ENCODE measurements at places on chromosomes 4 and X.

DNA sequence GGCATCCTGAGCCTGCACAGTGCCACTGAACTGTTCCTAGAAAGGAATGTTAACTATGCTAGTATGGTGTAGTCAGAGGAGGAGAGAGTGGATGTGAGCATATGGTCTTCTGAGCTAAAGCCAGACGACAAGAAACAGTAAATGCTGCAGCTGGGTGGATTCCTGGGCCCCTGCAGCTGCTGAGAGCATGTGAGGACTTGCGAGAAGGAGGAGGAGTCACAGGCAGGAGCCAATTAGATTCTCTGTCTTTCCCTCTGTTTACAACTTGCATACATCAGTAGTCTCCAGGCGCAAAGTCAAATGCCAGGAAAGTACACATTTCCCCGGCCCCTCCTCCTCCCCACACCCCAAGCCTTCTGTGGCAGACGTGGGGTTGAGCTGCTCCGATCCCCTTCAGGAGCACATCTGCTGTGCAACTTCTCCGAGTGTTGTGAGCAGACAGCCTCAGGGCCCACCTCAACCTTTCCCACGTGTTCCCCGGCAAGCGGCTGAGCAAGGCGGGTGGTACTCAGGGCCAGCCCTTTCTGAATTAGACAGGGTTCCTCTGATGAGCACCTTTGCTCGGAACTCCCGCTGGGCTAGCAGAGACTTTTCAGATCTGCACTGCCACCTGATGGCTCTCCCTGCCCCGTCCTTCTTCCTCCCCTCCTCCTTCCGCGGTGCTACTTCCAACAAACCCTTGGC lies 108.7 kb upstream of the ATP6AP2 start:
- DNase-seq: peak; percentile 1

GRCh38 chr4:168755598-168756477 lies 254.2 kb downstream of the CBR4 start:
- DNase-seq: no peak

DNA sequence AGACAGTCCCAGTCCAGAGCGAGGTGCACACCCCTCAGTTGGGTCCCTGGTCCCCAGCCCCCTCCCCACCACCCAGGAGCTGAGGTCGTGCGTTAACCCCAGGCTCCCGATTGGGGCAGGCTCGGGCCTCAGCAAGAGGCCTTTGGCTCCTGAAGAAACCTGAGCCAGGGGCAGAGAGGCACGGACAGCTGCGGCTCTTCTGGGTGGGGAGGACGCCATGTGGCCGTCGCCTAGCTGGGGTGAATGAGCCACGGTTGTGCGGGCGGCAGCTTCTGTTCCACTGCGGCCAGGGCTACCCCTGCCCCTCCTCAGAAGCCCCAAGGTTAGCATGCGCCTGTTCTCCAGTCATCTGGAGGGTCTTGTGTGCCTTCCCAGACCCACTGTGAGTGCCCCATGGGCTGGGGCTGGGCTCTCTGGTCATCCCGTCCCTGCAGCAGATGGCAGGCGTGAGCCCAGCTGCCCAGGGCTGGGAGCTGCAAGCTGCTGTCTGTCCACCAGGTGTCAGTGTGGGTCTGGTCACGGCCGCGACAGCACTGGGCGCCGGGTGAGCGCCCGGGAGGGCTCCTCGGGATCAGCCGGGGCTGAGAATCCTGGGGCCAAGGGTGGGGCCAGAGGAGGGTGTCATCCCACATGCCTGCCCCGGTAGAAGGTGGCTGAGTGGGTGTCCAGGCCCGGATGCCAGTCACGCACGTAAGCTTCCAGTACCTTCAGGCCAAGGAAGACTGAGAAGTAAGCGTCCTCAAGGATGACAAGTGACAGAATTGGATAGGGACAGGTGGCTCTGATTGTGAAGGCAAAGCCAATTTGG lies 21.9 kb downstream of the ATP2B3 start:
- DNase-seq: peak; percentile 35

GRCh38 chrX:143296521-143296920 lies 220.8 kb downstream of the SPANXN3 start:
- no peak for DNase-seq

DNA sequence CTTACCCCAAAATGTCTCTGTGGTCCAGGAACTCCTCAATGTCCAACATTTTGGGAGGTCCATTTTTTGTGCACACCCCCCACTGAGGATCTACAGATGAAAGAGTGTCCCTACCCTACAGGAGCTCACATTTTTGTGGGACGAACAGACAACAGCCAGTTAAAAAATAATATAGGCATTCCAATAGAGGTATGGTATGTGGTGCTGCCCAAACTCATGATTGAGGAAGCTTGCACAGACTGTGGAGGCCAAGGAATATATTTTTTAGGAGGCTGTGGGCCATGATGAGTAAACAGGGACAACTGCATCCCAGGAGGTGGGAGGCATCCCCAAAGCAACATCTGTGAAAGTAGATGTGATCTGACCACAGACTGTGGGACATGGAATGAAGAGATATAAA lies 181.0 kb upstream of the HCCS start:
- DNase-seq: no peak

DNA sequence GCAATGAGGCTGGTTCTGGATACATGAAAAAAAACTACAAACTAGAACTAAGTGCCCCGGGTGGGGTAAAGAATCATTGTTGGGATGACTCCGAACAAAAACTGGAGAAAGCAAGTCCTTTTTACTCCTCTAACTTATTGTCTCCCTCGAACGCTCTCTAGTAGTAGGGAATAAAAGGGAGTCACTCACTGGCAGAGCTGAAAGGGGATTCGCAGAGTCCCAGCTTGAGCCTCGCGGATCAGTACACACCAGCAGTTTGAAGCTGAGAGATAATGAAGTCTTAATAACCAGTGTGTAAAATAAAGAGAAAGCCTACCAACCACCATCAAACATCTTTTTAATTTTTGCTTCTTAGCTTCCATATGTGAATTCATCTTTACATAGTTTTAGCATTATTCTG lies 521.9 kb upstream of the ARX start:
- DNase-seq: no peak

GRCh38 chr4:45518832-45519231 lies 605.0 kb downstream of the GABRG1 start:
- no peak for DNase-seq

GRCh38 chr4:8228319-8229250 lies 29.5 kb downstream of the SH3TC1 start:
- peak; percentile 48 for DNase-seq

GRCh38 chrX:136586386-136586785 lies 54.4 kb downstream of the VGLL1 start:
- peak; percentile 3 for DNase-seq

GRCh38 chr4:123673971-123674370 lies 277.4 kb downstream of the SPRY1 start:
- no peak for DNase-seq

DNA sequence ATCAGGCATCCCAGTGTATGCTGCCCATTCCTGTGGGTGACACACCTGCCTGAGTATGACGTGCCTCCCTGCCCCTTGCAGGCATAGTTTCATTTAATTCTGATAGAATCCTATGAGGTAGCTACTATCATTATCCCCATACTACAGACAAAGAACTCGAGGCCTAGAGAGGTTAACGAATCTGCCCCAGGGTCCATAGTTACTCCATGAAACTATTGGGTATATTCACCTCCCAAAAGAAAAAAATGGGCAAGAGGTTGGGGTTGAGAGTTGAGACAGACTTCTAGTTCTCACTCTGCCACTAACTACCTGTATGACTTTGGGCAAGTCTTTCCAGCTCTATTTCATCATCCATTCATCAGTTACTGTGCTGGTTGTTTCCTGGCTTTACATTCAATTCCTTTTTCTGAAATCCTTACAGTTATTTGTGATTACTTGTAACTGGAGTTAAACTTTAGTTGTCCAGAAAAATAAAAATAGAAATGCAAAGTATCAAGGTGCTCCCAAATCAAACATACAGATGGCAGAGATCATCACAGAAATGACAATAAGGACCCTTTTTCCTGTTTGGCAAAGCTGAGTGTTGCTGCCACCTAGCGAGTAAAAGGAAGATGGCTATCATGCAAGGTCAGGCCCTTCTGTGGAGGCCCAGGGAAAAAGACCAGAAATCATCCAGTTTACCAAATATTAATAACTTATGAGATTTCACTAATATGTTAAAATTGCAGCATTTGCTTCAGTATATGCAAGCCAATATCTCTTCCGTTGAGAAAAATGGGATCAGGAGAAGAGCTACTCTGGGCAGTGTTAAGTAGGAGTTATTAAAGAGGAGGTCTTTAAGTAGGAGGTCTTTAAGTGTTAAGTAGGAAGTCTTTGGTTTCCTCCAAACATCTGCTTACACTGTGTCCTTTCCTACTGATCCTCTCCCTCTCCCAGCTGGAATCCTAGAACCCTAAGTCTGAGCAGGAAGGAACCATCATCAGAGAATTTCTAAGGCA lies 17.1 kb upstream of the MAP7D3 start:
- DNase-seq: peak; percentile 19

- DNase-seq: no peak
These were observed 480.1 kb upstream of the FTHL17 start for GRCh38 chrX:31551913-31552312.

DNA sequence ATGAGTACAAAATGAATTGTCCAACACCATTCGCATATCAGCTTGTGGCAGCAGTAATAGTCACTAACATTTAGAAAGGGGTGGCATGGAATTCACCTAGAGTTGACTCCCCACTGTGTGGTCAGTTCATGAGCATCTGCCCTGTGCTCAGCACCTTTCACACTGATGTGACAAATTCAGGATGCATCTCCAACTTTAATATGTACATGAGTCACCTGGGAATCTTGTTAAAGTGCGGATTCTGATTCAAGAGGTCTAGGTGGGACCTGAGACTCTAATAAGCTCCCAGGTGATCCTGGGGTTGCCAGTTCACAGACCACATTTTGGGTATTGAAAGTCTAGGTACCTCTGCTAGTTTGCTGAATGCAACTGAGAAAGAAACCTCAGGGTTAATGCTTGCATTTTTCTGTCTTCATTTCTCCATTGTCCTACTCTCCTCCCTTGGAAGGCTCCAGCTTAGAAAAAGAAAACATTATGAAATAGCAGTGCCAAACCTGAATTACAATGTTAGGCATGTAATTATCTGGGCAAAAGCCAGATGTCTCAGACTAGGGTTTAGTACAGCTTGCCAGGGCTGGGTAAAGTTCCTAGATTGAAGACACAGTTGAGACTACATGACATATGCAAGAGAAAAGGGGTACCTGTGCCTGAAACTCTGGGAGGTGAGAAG lies 32.7 kb downstream of the TMSB4X start:
- no peak for DNase-seq

DNA sequence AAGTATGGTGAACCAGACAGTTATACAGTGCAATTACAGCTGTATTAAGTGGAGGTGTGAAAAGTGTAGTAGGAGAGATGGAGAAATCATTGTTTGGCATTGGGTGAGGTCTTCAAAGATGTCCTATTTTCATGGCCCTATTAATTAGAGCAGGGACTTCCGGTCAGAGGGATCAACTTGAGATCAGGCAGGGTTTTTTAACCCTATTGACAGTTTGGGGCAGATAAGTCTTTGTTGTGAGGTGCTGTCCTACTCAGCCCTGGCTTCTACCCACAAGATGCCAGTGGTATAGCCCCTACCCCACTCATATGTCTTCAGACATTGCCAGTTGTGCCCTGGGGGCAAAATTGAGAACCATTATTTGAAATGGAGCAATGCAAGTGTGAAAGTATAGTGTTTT lies 9.9 kb downstream of the USP9X start:
- DNase-seq: no peak

DNA sequence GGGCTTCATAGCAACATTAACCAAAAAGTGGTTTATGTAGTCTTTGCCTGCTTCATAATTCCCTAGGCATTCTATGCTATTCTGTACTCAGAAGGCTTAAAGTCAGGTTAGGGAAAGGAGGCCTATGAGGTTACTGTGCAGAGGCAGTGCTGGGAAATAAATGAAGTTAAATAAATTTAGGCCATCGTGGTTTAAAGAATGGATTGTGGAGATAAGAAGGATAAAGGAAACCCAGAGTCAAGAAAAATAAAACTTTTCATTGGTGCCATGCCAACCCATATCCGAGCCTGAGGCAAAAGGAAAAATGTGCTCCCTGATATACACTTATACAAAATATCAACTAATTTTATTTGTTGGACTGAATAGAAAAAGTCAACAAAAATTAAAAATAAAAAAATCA lies 70.2 kb downstream of the AR start:
- no peak for DNase-seq

- no peak for DNase-seq
These were observed 561.5 kb downstream of the ANKRD50 start for GRCh38 chr4:124151031-124151430.

DNA sequence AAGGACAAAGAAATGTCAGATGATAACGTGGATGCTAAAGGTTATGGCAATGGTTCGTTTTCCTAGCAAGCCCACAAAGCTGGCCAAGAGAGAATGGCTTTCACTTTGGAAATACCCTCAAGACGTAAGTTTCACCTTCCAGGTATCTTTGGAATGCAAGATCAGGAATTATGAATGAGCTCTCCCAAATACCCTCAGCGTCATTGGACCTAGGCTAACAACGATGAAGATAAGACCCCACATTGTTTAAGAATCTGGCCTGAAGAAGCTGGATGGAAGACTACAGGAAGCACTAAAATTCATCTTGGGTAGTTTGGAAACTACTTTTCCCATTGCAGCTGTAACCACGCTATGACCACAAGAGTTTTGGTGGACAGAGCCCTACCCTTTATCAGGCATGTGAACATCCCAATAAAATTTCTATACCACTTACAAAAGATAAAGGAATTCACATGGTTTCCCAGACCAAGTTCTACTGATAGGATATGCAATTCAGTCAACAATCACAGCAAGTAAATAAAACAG lies 111.9 kb downstream of the KDR start:
- DNase-seq: no peak

GRCh38 chr4:169634975-169635374 lies 14.6 kb downstream of the CLCN3 start:
- DNase-seq: no peak

- DNase-seq: no peak
These were observed 260.5 kb downstream of the MAPK10 start for GRCh38 chr4:86099348-86099747.

GRCh38 chr4:107077192-107077591 lies 41.1 kb upstream of the DKK2 start:
- no peak for DNase-seq

DNA sequence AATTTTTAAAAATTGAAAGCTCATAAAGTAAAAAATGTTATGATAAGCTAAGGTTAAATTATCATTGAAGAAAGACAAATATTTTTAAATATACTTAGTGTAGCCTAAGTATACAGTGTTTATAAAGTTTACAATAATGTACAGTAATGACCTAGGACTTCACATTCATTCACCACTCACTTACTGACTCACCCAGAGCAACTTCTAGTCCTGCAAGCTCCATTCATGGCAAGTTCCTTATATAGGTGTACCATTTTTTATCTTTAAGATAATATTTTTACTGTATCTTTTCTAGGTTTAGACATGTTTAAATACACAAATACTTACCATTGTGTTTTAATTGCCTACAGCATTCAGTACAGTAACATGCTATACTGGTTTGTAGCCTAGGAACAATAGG lies 112.3 kb upstream of the RADX start:
- no peak for DNase-seq

GRCh38 chr4:121243485-121243884 lies 79.4 kb upstream of the TNIP3 start:
- DNase-seq: no peak

DNA sequence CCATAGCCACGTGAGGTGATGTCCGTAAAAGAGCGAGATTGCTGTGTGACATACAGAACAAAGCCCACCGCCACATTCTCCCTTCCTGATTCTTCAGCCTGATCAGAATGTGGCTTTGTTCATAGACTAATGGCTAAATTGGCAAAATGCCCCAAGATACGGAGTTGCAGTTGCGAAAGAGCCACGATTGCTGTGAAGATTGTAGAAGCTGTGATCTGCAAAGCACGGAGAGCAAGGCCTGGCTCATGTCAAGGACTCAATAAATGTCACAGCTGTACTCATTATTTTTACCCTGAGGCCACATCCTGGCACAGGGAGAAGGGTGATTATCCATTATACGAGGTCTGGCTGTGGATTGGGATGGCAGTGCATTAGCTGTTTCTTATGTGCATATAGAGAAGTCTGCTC lies 34.2 kb downstream of the ARSD start:
- no peak for DNase-seq

Data from activated T-cell treated with anti-CD3 and anti-CD28 coated beads for 1 hour (primary cell).